Bladder microvascular endothelial cell (primary cell): ENCODE measurements at places on chromosomes 13 and 19. TPM values are rescaled to one million over a fixed set of nuclear protein-coding genes. Genes with fewer than 3 reads are reported as not detected.

NLRP5 gene
- not detected in 2 replicates for total RNA-seq

CC2D1A gene
- total RNA-seq, result 6.3 and 10.1 TPM in 2 replicates

UBE2M gene
- 61.0 and 79.7 TPM in 2 replicates for total RNA-seq

MARK4 gene
- total RNA-seq, result 8.1 and 43.0 TPM in 2 replicates

F10 gene
- 0.13 TPM in 1 of 2 replicates, not detected in the other for total RNA-seq

PRR22 gene
- 0.13 and 0.32 TPM in 2 replicates for total RNA-seq
